ENCODE measurements at places on chromosomes 11 and 22.

- no peaks in the 10 kb centered on the region for H3K27me3 ChIP-seq
- no peak for DNase-seq
- no peaks in the 10 kb centered on the region for H3K36me3 ChIP-seq
- no peak overlapping the region for H3K27ac ChIP-seq
These were observed 13.2 kb upstream of the TMEM218 start for GRCh38 chr11:125124618-125124992.

- no peak overlapping the region for H3K27ac ChIP-seq
- no peaks in the 10 kb centered on the region for H3K36me3 ChIP-seq
- no peak for DNase-seq
- H3K4me3 ChIP-seq: no peak overlapping the region
- H3K27me3 ChIP-seq: no peaks in the 10 kb centered on the region
These were observed 18.1 kb upstream of the CRTAM start for GRCh38 chr11:122820158-122820557.

GRCh38 chr11:130003717-130004001 lies 1.0 kb upstream of the PRDM10 start:
- H3K4me3 ChIP-seq: peak overlapping the region; percentile 39
- H3K36me3 ChIP-seq: no peaks in the 10 kb centered on the region

DNA sequence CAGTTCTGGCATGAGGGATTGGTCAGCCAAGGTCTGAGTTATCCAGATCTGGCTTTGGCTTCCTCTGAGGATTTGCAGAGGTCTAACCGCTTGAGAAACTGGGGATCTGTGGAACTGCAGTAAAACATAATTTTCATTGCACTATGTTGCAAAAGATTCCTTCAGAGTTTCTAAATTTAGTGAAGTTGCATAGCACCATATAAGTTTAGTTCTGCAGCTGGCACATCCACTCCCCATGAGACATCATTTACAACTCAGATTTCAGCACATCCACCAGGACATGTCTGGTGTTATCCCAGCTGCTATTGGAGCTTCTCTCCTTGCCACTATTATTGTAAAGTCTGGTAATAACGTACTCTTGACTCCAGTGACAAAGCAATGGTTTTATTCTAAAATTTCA lies 181.5 kb downstream of the CWF19L2 start:
- H3K4me3 ChIP-seq: no peak overlapping the region
- DNase-seq: no peak
- H3K27me3 ChIP-seq: no peaks in the 10 kb centered on the region
- no peak overlapping the region for H3K27ac ChIP-seq
- no peaks in the 10 kb centered on the region for H3K4me1 ChIP-seq

GRCh38 chr22:26968859-26969523 lies 311.6 kb downstream of the MIAT start:
- no peaks in the 10 kb centered on the region for H3K4me1 ChIP-seq
- H3K27ac ChIP-seq: no peak overlapping the region
- H3K36me3 ChIP-seq: no peaks in the 10 kb centered on the region

- H3K4me3 ChIP-seq: no peak overlapping the region
- H3K27ac ChIP-seq: no peak overlapping the region
- H3K27me3 ChIP-seq: no peaks in the 10 kb centered on the region
- no peak for DNase-seq
These were observed 34.2 kb upstream of the CSNK2A3 start for GRCh38 chr11:11387207-11387606.

DNA sequence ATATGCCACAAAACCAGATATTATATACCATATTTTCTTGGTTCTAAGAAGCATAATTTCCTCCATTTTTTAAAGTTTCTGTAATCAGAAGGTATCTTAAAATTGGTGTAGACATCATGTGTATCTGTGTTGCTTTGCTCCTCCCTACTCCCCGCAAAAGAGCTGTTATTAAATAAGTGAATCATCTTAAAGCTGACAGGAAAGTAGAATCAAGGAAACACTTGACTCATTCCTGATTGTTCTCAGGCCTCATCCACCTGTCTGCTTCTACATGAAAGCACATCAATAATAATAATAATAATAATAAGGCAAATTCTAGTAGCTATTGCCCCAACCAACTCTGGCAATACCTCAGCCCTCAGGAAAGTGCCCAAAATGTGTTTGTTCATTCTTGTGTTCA lies 26.2 kb upstream of the GUCY1A2 start:
- H3K4me1 ChIP-seq: no peaks in the 10 kb centered on the region
- H3K27ac ChIP-seq: no peak overlapping the region
- no peak for DNase-seq

Data from mesendoderm (in vitro differentiated cells).